ENCODE measurements at places on chromosomes 7 and 10.

GRCh38 chr7:729140-730000 lies 2.3 kb upstream of the PRKAR1B start:
- no peak for DNase-seq

DNA sequence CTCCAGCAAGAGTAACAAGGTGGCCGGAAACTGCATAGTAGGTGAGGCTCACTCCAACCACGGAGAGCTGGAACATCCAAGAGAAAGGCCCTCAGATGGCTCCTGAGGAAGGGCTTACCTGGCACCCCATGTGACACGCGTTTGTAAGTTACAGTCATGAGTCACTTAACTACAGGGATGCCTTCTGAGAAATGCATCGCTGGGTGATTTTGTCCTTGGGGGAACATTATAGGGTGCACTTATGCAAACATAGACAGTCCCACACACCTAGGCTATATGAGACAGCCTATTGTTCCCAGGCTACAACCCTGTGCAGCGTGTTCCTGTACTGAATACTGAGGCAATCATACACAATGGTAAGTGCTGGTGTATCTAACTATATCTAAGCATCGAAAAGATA lies 139.9 kb downstream of the PKD1L1 start:
- DNase-seq = no peak

DNA sequence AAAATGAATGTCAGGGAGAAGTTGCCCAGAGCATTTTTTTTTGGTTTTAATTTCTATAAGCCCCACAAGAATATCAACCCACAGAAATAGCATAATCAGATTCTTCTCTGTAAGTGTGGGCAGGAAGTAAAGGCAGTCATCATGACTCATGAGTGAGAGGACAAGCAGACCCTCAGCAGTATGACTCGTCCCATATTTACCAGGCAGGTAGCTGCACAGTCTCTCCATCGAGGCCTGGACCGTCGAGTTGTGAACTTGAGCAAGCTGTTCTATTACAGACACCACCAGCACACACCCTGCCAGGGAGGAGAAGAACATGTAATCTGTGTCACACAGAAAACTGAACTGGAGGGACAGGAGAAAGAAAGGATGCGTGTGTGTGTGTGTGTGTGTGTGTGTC lies 37.8 kb downstream of the AOAH start:
- DNase-seq = peak; percentile 28

- no peak for DNase-seq
Measured at GRCh38 chr7:154627646-154628290, 375.2 kb downstream of the PAXIP1 start.

DNA sequence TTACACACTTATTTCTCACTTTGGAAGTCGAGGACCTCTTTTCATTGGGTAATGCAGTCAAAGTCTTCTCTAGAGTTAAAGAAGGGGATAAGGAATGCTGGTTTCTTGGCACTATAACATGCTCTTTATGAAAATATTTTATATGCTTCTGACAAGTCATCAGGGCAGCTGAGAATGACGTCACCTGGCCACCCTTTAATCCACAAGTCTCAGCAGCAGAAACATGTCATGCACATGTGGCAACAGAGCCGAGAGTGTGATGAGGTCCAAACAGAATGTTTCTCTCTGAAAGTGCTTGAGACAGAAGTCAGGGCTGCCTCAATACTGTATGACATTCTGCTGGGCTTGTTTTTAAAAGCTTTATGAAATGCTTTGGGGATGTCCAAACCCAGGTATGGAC lies 63.5 kb upstream of the C10orf90 start:
- DNase-seq = no peak

DNA sequence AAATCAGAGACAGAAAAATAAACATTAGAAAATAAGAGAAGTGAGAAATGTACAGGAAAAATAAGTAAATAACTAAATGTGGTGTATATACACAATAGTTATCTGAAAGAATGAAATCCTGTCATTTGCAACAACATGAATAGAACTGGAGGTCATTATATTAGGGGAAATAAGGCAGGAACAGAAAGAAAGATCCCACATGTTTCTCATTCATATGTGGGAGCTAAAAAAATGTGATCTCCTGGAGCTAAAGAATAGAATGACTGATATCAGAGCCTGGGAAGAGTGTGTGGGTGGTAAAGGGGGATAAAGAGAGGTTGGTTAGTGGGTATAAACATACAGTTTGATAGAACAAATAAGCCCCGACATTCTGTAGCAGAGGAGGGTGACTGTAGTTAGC lies 27.3 kb downstream of the PLXDC2 start:
- no peak for DNase-seq

GRCh38 chr10:4397337-4397736 lies 428.7 kb upstream of the AKR1E2 start:
- no peak for DNase-seq

Data from activated CD8-positive, alpha-beta memory T cell treated with anti-CD3 and anti-CD28 coated beads for 1 hour (primary cell).